ENCODE measurements at places on chromosomes 5 and 9.
A peak's percentile ranks its signal among the peaks of the same experiment; 100 is the strongest.

- DNase-seq: no peak
These were observed 254.1 kb upstream of the IRX4 start for GRCh38 chr5:2136728-2137333.

DNA sequence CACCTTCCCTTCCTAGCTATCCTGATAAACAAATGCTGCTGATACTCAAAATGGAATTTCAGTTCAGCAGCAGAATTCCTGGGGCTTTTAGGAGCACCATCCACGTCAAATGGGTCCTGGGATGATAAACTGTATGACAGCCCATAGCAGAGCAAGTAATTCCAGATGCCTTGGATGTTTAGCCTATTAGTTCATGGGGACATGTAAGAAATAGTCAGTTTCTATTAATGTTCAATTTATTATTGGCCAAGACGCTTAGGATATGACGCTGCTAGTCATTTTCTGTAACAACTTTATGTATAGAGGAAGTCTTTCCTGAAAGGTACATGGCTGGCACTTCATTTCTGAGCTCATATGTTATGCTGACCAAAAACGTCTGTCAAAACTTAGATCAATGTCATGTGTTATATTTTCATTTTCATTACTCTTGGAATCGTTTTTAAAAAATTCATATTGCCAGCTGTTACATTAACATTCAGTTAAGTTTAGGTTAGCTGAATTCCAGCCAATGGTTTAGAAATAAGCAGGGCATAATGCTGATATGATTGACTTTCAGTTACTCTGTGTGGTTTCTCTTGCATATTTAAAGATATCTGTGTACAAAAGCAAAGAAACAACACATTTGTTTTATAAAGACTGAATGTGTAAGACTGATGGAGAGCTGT lies 243.8 kb downstream of the CSNK1G3 start:
- DNase-seq: no peak

- peak; percentile 76 for DNase-seq
These were observed 66.5 kb upstream of the HSPA9 start for GRCh38 chr5:138641547-138642298.

DNA sequence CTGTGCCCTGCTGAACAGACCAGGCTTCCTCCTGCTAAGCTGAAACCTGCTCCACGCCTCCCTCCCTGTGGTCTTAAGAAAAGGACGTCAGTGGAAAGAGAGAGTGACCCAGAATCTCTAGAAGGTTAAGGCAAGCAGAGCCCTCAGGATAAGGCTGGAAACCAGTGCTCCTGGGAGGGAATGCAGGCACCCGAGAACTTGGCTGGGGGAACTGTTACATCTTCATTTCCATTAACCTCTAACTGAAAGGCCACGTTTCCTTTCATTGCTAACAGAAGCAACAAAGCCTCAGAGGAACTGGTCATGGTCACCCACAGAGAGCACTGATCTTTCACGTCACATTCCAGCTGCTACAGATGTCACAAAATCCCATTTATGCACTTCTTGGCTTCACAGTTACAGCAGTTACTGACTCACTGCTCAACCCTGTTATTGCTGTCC lies 26.1 kb upstream of the AKNA start:
- DNase-seq: no peak

Data from posterior cingulate gyrus (tissue), 11 donors.